ENCODE measurements at places on chromosomes 12 and 14.
A peak's percentile ranks its signal among the peaks of the same experiment; 100 is the strongest.

- DNase-seq = no peak
Observed at GRCh38 chr12:95784286-95784685, 6.3 kb downstream of the NTN4 start.

DNA sequence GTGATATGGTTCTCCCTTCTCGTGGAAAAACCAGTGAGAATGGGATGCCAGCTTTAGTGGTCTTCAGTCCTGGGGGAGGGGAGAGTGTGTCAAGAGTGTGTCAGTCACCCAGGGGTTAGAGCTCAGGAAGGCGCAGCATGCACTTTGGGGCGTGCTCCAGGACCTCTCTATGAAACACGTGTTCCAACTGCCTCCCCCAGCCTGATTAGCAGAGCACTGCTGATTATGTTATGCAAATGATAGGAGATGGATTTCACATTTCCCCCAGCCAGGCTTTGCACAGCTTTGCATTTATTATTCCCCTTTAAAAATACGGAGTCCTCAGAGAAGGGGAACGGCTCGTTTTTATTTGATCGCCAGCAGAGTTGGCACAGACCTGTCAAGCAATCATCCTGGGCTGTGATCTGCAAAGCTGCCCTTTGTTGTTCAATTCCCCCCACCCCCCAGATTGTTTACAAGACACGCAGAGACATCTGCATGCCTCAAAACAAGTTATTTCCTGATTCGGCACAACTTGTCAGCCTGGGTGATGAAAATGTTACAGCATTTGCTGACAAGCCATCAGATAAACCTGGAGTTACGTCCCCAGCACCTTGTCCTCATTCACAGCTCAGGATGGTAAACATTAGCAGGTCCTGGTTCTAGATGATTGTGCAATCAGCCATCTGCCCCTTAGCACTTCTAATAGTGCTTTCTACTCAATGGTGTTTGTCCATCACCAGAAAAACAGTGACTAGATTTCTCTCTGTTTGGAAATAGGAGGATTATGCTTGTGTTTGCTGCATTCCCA, 196.5 kb downstream of the NOVA1 start:
- DNase-seq = no peak

DNA sequence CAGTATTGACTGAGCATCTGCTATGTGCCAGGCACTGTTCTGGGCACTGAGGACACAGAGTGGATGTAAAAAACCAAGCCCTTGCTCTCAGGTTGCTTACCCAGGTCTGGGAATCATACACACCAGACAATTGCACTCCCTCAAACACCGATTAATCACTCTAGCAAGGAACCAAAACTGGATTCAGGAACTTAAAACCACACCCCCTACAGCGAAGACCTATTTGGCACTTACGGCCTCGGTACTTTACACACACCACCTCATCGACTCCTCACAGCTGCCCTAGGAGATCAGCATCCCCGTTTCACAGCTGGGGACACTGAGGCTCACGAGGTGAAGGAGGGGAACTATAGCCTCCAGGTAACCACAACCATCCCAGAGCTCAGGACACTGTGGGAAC, 1.6 kb downstream of the GLTP start:
- DNase-seq = no peak

DNA sequence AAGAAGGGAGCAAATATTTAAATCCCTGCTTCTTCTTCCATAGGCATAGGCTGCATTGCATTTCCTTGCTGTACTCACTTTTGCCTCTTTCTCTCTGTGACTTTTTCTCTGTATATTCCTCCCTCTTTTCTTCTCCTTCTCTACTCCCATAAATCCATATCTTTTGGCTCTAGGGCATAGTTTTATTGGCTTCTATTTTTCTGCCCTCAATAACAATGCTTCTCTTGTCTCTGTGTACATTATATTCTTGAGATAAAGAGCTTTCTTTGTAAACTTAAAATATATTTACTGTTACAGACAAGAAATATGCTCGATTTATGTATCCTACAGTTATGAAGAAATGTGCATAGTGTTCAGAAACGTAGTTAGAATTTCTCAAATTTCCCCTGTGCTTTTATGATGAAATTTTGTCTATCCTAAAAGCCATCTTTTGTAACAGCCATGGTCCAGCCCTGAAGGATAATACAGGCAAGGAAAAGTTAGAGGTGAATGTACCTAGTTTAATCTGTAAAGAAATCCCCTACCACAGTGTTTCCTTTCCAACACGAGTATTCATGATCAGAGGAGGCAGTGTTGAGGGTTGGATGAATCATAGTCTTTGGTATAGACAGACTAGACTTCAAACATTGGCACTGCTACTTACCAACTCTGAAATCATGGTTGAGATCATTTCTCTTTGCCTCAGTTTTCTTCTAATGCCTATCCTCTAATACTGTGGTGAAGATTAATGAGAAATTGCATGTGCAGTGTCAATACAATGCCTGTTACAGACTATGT, 173.3 kb upstream of the FAR2 start:
- DNase-seq = no peak

GRCh38 chr14:94690896-94691659, 78.8 kb downstream of the GSC start:
- DNase-seq = no peak

DNA sequence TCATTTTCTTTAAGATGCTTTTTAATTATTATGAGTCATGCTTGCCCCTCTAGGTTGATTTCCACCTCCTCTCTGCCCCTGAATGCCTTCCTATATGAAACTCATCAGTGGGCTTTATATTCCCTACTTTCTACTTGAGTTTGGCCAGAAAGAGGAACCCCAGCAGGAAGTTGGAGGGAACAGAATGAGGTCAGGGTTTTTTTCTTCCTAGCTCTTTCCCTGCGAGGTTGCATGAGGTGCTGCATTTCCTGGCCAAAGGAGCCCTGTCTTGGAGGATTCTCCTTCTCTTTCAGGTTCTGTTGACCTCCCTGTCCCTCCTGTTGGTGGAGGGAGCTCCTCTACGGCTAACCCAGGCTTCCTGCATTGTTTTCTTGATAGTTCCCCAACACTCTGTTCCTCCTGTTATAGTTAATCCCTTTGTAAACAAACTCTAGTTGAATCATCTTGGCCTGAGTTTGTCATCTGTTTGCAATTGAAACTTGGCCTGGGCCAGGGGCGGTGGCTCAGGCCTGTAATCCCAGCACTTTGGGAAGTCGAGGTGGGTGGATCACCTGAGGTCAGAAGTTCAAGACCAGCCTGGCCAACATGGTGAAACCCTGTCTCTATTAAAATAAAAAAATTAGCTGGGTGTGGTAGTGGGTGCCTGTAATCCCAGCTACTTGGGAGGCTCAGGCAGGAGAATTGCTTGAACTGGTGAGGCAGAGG, 15.3 kb upstream of the SPIC start:
- DNase-seq = peak; percentile 28

- DNase-seq = no peak
Observed at GRCh38 chr12:127008755-127009403, 1258.1 kb upstream of the TMEM132C start.

- DNase-seq = peak; percentile 10
Observed at GRCh38 chr12:24679126-24679525, 269.8 kb downstream of the BCAT1 start.

DNA sequence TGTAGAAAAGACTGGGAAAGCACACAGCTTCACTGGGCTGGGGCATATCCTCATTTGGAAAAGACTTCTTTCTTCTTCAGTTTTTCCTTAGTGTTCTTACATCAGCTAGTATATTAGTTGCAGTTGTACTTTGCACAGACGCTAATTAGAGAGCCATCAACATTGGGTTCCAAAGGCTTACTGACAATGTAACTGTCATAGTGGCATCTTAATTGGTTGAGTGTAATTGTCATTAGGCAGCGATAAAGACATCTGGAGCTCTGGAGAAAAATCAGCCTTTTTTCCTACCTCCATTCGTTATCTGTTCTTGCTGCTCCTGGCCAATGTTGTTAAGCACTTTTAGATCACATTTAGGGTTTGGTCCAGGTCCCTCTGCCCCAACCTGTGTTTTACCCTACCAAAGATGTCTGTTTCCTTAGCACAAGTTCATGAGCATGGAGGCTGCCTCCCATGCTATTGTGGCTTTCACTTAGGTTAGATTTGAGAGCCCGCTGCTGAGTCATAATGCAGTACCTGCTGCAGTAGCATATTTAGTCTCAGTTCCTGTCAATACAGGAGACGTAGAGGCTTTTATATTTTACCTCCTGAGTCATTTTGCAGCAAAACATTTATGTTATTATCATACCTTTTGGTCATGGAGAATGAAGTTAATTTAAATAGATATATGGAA, 49.2 kb downstream of the FBXW8 start:
- DNase-seq = no peak

DNA sequence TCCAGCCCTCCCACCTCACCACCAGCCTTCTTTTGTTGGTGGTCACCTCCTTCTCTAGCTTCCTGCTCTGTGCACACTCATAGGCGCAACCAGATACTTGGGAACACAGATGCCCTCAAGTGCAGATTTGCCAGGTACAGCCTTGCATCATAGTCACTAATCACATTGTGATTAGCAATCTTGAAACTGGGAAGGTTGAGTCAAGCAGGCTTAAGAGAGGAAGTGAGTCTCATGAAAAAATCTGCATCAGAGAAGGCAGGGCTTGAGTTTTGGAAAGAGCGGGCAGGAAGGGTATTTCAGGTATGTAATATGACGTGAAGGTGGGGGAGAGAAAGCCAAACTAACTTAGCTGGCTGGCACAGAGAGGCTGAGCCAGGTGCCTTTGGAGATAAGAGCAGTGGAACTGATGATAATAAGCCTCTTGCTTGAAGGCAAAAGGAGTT, 2.7 kb upstream of the RABGGTA start:
- no peak for DNase-seq

DNA sequence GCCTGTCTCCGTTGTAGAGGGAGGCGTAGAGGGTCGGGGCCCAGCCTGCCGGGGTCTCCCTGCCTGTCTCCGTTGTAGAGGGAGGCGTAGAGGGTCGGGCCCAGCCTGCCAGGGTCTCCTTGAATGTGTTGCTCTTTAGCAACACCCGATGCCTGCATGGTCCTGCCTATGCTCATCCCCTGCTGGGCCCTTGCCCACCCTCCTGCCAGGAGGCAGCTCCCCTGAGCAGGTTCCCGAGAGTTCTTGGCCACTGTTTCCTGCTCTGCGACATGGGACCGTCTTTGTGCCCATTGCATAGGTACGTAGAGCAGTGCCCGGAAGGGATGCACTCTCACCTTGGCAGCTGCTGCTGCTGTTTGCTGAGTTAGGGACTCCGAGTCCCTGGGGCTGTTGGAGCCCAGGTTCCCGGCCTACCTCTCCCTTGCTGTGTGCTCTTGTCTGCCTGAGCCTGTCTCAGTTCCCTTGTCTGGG, 3.3 kb downstream of the KIF26A start:
- no peak for DNase-seq

GRCh38 chr14:80477388-80478160, 266.3 kb upstream of the DIO2 start:
- no peak for DNase-seq

GRCh38 chr14:33568935-33569579, 381.8 kb downstream of the EGLN3 start:
- no peak for DNase-seq

DNA sequence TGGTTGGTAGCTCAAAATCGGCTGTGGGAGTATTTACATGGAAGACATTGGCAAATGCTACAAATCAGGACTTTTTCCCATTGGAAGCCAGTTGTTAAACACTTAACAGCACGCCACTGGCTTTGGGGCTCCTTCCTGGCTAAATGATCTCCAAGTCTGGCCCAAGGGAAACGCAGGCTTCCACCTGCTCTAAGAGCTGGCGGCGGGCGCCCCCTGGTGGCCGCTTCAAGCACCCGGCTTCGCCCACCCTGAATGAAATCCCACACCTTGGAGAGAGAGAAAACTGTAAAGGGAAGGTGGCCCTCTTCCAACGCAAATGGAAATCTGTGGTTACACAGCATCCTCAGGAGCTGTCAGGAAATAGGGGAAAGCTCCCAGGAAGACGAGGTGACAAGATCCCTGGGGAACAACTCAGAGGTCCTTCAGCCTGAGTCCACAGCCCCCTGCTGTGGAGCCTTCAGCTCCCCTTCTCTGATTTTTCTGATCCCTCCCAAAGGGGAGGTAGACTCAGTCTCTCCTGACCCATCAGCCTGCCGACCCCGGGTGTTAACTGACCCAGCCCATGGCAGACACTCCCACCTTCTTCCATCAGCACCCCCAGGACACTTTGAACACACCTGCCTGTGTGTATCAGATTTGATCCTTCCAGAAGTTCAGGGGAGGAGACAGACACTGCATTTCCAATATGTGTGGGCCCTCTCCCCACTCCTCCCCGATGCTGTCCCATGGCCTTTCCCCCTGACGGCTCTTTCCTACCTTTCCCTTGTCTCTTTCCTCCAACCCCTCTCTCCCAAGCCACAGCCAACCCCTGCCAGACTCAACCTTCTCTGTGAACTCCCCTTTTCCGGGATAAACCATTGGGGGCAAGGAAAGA, 15.4 kb downstream of the SELPLG start:
- no peak for DNase-seq

- no peak for DNase-seq
Observed at GRCh38 chr12:56658921-56659320, 13.1 kb upstream of the ATP5F1B start.

DNA sequence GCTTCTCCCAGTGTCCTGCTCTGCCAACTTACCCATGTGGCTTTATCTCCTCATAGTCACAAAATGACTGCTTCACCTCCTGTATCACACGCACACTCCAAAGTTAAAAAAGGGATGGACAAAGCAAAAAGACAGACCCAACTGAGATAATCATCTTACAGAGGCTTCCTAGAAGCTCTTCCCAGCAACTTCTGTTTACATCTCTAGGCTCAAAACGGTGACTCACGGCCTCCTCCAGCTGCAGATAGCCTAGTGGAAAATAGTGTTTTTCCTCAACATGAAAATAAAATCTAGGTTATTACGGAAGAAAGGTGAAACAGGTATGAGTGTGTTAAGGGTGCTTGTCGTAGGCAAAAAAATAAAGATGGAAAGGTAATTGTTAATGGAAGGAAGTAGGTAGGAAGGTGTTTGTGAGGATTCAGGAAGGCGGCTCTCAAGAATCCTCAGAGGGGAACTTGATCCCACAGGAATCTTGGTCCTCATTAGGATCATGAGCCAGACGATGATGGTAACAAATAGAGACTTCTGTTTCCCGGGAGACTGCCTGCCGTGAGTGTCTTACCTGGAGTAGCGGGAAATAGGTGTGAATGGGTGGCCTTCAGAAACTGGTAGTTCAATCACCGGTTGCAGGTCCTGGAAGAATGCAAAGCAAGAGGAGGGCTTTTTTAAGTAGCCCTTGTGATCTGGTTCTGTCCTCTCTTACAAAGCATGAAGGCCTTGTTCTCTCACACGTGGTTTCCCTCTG, 487.5 kb upstream of the TMEM132C start:
- DNase-seq = no peak

DNA sequence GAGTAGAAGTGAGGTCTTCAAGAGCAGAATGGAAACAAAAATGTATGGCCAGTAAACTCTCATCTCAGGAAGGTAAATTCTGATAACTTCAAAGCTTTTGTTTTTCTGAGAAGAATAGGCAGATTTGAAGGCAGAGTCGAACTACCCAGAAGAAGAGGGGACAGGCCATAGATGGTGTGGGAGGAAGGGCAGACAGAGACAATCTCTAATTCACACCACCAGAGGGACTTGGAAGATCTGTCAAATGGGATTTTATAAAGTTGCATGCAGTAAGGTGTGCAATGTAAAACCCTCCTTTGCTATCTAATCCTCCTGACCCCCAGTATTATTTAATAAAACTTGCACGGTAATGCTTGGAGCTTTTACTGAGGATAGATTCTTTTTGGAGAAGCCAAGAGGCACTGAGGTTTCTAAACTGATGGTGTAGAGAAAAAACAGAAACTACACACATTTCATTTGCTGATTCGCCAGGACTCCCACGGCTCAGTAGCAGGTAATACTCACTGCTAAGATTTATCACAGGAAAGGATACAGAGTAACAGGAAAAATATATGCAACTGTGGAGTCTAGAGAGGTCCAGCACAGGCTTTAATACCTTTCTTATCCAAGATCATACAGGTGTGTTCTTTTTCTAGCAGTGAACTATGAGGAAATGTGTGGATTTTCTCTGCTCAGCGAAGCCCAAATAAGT, 18.3 kb downstream of the SLC38A2 start:
- no peak for DNase-seq

Data from non-pigmented ciliary epithelial cell (primary cell).